ENCODE measurements at places on chromosomes 6 and 20.

DNA sequence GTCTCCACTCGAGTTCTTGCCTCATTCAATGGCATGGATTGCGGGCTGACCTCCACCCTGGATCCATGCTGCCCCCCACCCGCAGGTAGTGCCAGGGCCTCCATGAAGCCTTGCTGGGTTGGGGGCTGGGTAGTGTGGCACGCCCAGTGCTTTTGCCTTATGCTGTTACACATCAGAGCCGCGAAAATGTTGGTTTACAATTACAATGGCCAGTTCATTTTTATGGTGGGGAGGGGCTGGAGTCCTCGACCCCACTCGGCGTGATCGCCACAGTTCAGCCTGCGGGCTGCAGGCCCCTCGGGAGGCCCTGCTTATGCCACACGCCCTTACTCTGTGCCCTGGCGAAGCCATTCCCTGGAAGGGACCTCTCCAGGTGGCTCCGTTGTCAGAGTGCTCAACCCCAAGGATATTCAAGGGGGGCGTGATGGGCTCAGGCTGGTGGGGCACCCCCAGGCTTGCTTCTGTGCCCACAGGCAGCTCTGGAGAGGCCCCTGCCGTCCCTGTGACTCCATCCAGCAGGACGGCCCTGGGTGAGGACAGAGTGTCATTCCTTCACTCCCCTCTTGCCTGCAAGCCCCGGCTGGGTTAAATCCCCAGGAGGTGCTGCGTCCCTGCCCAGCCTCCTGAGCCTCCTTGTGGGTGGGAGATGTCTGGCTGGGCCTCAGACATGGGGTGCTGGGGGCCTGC is 14.8 kb downstream of the ITPA start:
- DNase-seq = no peak

GRCh38 chr20:50776122-50776817 is 18.6 kb upstream of the BCAS4 start:
- no peak for DNase-seq

- DNase-seq = no peak
Measured at GRCh38 chr20:52033313-52033712, 158.3 kb downstream of the ZFP64 start.

- DNase-seq = no peak
Measured at GRCh38 chr6:12529364-12530019, 187.1 kb upstream of the PHACTR1 start.

DNA sequence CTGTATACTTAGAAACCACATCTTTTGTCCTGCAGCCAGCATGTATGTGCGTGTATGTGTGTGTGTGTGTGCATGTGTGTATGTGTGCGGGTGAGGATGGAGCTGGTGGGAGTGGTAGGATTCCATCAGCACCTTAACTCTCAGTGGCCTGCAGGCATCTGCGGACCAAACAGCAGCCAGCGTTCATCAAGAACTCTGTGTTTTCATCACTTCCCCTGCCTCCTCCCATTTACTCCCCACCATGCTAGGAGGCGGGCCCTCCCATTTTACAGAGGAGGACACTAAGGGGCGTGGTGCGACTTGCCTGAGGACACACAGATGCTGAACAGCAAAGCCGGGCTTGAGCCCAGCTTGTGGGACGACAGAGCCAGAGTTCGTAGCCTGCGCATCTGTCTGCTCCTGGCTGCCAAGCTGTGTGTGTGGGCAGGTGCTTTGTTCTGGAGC is 8.9 kb downstream of the VSTM2L start:
- no peak for DNase-seq

GRCh38 chr20:1266167-1266973 is at the start of gene SNPH:
TSS of gene SNPH (plus strand) at chr20:1266294. CDS start at chr20:1296240, 29,946 bp downstream.
- DNase-seq = peak; percentile 66

Measured in T-helper 9 cell (primary cell).